Keratinocyte (primary cell): ENCODE measurements at places on chromosomes 11 and 22. TPM values are rescaled to one million over a fixed set of nuclear protein-coding genes. Genes with fewer than 3 reads are reported as not detected.

Gene MS4A4A
- polyA plus RNA-seq, result not detected in 3 replicates

Gene ACTN3
- polyA plus RNA-seq, result not detected in 3 replicates

Gene PEX26
- 20.8 to 25.7 TPM (median 23.0 TPM) in 3 replicates for polyA plus RNA-seq

Gene RBFOX2
- polyA plus RNA-seq, result 95.9 to 125 TPM (median 118 TPM) in 3 replicates

Gene C1QTNF4
- 0.10 TPM in 1 of 3 replicates, not detected in the others for polyA plus RNA-seq

Gene BTBD18
- polyA plus RNA-seq, result not detected in 3 replicates

Gene LRP4
- polyA plus RNA-seq, result 2.3 to 5.2 TPM (median 3.4 TPM) in 3 replicates

Gene SLC2A11
- polyA plus RNA-seq, result 5.3 to 9.4 TPM (median 6.0 TPM) in 3 replicates

Gene LIN7C
- polyA plus RNA-seq, result 12.1 to 27.5 TPM (median 23.0 TPM) in 3 replicates

Gene OR8A1
- polyA plus RNA-seq, result not detected in 3 replicates

Gene AGBL2
- polyA plus RNA-seq, result 0.95 to 2.1 TPM (median 1.3 TPM) in 3 replicates

Gene STT3A
- polyA plus RNA-seq, result 183 to 221 TPM (median 214 TPM) in 3 replicates

Gene SYT13
- polyA plus RNA-seq, result not detected in 3 replicates

Gene CHRM1
- not detected in 3 replicates for polyA plus RNA-seq

Gene OR51B4
- polyA plus RNA-seq, result not detected in 3 replicates

Gene ASPHD2
- 3.5 to 4.6 TPM (median 3.6 TPM) in 3 replicates for polyA plus RNA-seq

Gene LRRN4CL
- polyA plus RNA-seq, result 0.08 TPM in 3 replicates

Gene HINFP
- 15.6 to 21.9 TPM (median 18.5 TPM) in 3 replicates for polyA plus RNA-seq

Gene TSSC4
- polyA plus RNA-seq, result 15.9 to 27.1 TPM (median 18.6 TPM) in 3 replicates

Gene SCN2B
- 0.48 to 0.59 TPM (median 0.56 TPM) in 3 replicates for polyA plus RNA-seq

Gene MIOX
- polyA plus RNA-seq, result not detected in 3 replicates

Gene SLC22A25
- not detected in 3 replicates for polyA plus RNA-seq

Gene SESN3
- polyA plus RNA-seq, result 13.5 to 35.2 TPM (median 34.6 TPM) in 3 replicates

Gene ABCC8
- not detected in 3 replicates for polyA plus RNA-seq

Gene MISFA
- 0.63 to 1.7 TPM (median 0.70 TPM) in 3 replicates for polyA plus RNA-seq

Gene MPPED2
- polyA plus RNA-seq, result not detected in 3 replicates

Gene APLP2
- 376 to 561 TPM (median 531 TPM) in 3 replicates for polyA plus RNA-seq

Gene STK33
- 0.05 to 0.18 TPM (median 0.06 TPM) in 3 replicates for polyA plus RNA-seq

Gene MS4A12
- polyA plus RNA-seq, result not detected in 3 replicates
